IMR-90 (cell line): ENCODE measurements at places on chromosomes 4 and X. TPM values are rescaled to one million over a fixed set of nuclear protein-coding genes. Genes with fewer than 3 reads are reported as not detected.

GRCh38 chr4:108191269-108191914 lies 22.7 kb upstream of the LEF1 start:
- DNase-seq = no peak

DNA sequence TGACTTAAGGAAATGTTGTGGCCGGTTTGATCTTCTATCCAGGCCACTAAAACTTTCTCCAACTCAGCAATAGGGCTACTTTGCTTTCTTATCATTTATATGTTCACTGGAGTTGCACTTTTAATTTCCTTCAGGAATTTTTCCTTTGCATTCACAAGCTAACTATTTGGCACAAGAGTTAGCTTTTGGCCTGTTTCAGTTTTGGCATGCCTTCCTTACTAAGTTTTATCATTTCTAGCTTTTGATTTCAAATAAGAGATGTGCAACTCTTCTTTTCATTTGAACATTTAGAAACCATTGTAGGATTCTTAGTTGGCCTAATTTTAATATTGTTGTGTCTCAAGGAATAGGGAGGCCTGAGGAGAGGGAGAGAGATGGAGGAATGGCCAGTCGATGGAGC lies 79.8 kb upstream of the TLL1 start:
- DNase-seq = no peak

DNA sequence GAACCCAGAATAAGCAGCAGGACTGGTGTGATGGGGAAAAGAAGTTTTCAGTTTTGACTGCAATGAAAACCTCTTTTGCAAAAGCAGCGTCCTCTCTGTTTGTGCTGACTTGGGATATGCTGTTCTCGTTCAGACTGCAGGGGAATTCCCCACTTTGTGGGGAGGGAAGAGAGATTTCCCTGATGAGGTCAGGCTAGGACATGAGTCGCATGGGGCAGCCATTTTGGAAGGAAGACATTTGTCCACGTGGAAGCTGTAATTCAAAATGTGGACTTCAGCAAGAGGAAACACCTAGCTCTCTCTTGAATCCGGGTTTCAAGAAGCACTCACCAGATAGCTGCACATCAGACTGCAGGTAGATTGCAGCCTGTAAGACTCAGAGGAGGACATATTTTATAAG lies 39.3 kb downstream of the ING2 start:
- DNase-seq = peak; percentile 2

- no peak for DNase-seq
Measured at GRCh38 chrX:107549504-107549903, 78.8 kb upstream of the PRPS1 start.

Gene SLC6A14
- not detected in 2 replicates for total RNA-seq

DNA sequence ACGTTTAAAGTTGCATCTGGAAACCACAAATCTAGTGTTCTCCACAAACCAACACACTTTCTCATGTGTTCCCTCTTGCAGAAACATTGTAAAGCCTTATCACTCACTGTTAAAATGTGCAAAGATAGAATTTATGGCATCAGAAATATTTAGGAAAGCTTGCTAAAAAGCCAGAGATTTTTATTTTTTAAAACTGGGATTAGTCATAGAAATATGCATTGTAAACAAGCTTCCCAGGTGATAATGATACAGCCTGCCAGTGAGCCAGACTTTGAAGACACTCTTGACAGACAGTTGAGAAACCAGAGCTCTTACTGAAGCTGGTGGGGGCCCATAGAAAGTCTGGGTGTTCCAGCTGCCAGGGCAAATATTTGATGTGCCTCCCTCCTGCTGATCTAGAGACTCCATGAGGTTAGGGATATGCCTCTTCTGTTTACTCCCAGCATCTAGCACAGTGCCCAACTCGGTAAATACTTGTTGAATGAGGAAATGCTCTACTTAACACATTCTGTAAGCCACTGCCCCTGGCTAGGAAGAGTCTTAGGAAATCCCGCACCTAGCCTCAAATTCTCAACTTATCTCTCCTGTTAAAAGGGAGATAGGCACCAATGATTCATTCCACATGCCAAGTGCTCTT lies 179.0 kb upstream of the RASGEF1B start:
- no peak for DNase-seq

Gene TEX13B
- total RNA-seq = not detected in 2 replicates

Gene FHDC1
- under 0.01 TPM in 2 replicates for total RNA-seq

DNA sequence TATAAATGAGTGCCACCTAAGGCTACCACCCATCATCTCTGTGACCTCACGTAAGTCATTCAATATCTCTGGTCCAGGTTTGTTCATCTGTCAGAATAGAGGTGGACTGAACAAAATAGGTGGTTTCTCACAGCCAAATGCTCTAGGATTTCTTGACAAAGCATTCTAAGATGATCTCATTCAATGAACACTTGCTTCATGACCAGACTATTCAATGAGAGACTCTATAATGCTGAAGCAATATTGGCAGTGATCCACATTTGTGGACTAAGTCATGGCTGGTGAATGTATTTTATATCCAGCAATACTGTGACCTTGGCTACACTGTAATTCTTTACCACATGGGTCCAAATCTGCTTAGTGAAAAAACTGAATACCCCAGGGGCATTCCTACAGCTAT lies 37.9 kb downstream of the LDB2 start:
- peak; percentile 98 for DNase-seq

Gene BEX1
- total RNA-seq = 0.18 TPM in 1 of 2 replicates, not detected in the other

DNA sequence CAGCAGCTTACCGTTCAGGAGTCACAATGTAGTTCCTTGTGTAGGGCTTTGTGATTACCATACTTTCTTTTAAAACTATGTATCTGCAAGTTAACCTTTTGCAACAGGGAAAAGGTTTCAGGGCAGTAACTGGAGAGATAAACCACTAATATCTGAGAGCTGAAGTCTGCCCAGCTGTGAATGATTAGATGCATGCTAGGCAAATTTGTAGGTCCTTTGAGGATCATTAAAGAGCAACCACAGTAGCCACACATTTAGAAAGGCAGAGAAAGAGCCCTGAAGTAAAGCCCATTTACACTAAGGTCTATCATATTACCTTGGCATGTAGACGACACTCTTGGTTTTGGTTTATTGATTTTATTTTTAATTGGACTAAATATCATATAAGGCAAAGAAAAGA lies 60.0 kb downstream of the ATP8A1 start:
- no peak for DNase-seq

- DNase-seq = peak; percentile 64
Measured at GRCh38 chrX:23898412-23898959, 9.3 kb downstream of the APOO start.

DNA sequence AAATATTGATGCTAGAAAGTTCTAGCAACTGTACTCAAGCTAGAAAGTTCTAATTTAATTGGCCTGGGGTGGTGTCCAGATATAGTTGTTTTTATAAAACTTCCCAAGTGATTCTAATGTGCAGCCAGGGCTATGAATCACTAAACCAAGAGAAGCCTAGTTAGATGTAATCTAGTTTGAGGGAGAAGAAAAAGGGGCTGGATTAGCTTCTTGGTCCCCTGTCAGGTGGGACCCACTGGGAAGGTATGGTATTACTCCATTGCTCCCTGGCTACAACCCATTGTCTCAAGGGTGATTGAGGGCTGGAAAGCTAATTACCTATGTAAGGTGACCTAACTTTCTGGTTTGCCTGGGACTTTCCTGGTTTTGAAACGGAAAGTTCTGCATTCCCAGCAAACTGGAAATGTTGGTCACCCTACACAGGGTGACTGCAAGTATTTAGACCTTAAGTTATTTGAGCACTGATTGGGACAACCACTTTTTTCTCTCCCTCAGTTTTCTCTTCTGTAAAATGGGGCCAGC lies 23.9 kb upstream of the MSN start:
- peak; percentile 10 for DNase-seq

DNA sequence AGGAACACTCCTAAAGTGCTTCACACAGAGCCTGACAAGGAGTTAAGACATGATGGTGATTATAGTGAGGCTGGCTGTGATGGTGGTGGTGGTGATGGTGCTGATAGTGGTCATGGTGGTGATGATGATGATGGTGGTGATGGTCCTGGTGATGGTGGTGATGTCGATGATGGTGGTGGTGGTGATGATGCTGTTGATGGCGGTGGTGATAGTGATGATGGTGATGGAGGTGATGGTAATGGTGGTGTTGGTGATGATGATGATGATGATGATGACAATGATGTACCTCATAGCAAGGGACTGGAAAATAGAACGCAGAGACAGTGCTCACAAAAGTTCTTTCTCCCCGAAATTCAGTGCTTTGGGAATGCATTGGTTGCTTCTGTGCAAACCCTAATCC lies 34.3 kb upstream of the PSAPL1 start:
- no peak for DNase-seq

DNA sequence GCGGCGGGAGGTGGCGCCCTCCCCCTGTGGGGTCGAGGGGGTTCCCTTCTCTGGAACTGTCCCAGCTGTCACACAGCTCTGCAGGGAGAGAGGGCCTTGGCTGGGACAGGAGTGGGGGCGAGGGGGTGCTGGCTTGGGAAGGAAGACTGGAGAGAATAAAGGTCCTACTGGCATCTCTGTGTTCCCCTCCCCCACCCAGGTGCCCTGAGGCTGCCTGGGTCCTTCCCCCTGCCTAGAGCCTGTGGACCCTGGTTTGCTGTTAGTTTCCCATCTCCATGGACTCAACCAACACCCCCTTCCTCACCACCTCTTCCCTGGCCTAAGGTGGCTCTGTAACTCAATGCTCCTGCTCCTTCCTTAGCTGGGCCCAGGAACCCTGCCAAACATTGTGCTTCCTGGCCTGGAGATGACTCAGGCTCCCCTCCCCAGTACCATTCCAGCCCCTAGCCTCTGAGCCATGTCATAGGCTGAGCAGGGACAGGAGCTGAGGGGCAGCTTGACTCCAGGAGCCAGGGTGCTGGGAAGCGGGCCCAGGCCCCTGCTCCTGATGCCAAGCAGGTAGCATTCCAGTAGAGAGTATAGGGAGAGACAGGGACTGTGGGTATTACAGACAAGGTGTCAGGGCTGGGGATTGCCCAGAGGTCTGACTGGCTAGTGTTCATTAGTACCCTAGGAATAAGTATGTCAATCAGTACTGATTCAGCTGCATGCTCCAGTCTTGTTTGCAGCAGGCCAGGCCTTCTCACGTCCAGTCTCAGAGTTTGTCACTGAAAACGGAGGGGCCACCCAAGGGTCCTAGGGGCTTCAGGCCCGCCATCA lies 100.7 kb downstream of the EFNB1 start:
- peak; percentile 85 for DNase-seq

Gene NUP62CL
- not detected in 2 replicates for total RNA-seq

GRCh38 chr4:139177869-139178619 lies 1.0 kb upstream of the ELF2 start:
- peak; percentile 91 for DNase-seq

DNA sequence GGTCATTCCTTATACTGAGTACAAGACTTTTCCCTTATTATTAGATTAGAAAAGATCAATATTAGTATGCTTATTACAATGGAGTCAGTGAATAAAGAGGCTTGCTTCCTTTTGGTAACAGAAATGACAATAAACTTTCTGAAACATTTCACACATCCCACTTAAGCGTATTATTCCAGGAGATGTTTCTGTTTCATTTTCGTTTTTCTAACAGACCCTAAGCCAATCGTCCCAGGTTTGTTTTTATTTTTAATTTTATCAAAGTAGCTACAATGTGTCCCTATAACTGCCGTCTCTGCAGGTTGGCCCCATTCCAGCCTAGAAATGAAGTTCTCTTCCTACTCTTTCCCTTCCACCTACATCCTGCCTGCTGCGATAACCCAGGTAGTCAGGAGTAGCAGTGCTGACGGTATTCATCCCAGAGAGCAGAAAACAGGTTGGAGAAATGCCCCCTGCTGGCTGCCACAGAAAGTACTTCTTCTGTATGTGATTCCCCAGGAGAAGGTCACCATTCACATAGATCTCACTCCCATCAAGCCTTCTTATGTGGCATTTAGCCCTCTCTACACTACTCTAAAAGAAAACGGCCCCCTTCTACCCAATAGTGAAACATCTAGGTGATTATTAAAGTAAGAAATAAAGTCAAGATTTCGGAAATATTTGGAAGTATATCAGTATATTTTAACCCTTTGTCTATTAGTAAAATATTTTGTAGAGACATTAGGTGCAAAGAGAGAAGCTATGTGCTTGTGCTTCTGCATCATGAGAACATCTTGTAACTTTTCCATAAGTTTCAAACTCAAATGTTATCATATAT lies 40.4 kb downstream of the ENPEP start:
- DNase-seq = peak; percentile 51

- no peak for DNase-seq
Measured at GRCh38 chrX:34147345-34147744, 15.2 kb upstream of the FAM47A start.

Gene GIMD1
- not detected in 2 replicates for total RNA-seq

- DNase-seq = peak; percentile 79
Measured at GRCh38 chr4:73735231-73735630, 5.1 kb upstream of the CXCL8 start.
